ENCODE measurements at places on chromosomes 12 and 14.

GRCh38 chr12:71694099-71694820, 8.4 kb downstream of the TMEM19 start:
- no peak for DNase-seq

- no peak for DNase-seq
Observed at GRCh38 chr12:119620490-119620889, 26.9 kb downstream of the TMEM233 start.

GRCh38 chr12:67704071-67704470, 55.5 kb downstream of the DYRK2 start:
- DNase-seq: no peak

DNA sequence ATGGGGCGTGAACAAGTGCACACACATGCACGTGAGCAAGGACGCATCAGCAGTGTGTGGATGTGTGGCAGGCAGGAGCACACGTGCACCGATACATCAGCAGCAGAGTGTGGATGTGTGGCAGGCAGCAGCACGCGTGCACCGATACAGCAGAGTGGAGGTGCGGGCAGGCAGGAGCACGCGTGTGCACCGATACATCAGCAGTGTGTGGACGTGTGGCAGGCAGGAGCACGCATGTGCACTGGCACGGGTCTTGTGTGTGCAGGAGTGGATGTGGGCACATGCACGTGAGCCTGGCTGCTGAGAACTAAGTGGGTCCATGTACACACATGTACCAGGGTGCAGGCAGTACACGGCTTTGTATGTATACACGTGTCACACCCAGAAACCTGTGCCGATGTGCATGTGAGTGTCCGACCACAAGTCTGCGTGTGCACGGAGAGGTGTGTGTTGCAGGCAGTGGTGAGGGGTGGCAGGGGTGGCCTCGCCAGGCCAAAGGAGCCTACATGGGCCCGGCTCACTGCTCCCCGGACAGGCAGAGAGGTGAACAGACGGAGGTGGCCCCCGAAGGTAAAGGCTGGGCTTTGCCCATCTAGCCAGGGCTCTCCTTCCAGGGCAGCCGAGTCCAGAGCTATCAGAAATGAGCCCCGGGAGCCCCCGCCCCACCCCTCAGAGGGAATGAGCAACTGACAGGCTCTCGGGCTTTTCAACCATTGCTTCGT, 53.9 kb downstream of the RFLNA start:
- DNase-seq: no peak

GRCh38 chr14:95463171-95463901, 53.1 kb downstream of the SYNE3 start:
- DNase-seq: no peak

GRCh38 chr14:93654599-93654998, 133.7 kb downstream of the PRIMA1 start:
- no peak for DNase-seq
